Left colon (tissue), 2 donors: ENCODE measurements at places on chromosomes 7 and 10.

GRCh38 chr10:132536241-132536876 is 1.2 kb upstream of the INPP5A start:
- DNase-seq: peak; percentile 56

GRCh38 chr7:34928052-34928451 is 109.2 kb downstream of the DPY19L1 start:
- DNase-seq: no peak

- no peak for DNase-seq
Measured at GRCh38 chr10:79133416-79133815, 64.7 kb downstream of the ZMIZ1 start.

- no peak for DNase-seq
Measured at GRCh38 chr10:125084614-125085257, 75.6 kb downstream of the CTBP2 start.

DNA sequence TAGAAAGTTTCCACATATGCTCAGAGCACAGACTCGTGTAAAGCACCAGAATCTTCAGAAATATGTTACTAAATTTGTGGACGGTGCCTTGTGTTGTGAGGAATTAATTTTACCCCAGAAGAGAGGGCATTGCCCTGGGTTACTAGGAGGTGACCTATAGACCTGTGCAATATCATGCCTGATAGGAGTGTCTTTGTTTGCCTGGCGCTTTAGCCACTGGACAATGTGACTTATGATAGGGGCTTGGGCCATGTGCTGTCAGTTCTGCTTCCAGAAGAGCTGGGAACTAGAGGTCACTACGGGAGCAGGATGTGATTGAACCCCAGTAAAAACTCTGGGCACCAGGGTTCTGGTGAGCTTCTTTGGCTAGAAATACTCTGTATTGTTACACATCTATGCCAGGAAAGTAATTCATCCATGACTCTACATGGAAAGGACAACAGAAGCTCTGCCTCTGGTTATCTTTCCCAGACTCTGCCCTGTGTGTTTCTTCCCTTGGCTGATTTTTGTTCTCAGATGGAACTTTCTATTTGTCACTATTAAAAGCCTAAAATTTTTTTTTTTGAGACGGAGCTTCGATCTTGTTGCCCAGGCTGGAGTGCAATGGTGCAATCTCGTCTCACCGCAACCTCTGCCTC is 75.5 kb downstream of the SIRT1 start:
- DNase-seq: no peak

GRCh38 chr7:26381476-26382353 is 90.1 kb downstream of the SNX10 start:
- no peak for DNase-seq

GRCh38 chr10:75525646-75526045 is 94.2 kb downstream of the LRMDA start:
- DNase-seq: no peak

DNA sequence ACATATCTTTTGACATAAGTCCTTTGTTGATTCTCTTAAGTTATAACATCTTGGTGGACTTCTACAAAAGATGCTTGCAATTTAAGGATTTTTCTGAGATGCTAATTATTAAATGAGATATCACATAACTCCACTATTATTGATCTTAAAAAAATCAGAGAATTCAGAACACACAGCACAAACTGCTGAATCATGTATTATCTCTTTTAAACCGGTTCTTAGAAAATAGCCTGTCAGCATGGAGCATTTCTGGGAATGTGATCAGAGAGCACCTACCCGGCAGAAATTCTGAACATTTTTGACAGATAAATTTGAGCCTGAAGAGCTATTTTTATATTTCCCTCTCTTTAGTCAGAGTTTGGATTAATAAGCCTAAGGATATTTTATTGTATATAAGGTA is 50.2 kb upstream of the PCLO start:
- no peak for DNase-seq

- no peak for DNase-seq
Measured at GRCh38 chr10:91775731-91776130, 22.5 kb upstream of the TNKS2 start.

DNA sequence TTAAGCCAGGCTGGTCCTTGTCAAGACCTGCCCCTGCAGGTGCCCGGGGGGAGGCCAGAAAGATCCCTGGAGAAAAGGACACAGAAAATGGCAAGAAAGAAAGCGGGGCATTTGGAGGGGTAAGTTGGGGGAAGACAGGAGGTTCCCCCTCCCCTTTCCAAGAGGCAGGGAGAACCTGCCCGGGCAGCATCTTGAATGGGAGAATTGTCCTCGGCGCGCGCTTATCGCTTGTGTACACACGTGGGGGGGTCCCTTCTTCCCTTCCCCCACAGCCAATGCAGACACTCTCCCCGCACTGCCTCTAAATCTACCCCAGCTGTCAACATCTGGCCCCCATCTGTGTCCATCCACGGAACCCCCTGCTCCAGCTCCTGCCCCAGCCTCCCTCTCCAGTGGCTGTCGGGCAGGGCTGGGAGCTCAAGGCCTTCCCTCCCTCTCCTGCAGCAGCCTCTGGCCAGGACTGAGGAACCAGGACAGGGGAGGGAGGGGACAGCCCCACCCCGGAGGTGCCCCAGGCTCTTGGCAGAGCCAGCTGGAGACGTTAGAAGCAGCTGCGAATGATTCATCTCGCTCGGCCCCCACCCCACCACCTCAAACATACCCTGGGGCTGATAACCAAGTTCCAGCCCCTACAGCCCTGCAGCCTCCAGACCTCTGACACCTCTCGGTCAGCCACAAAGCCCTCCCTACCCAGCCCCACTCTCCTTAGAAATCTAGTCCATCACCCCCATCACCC is 25.3 kb downstream of the EPHB4 start:
- DNase-seq: peak; percentile 76

DNA sequence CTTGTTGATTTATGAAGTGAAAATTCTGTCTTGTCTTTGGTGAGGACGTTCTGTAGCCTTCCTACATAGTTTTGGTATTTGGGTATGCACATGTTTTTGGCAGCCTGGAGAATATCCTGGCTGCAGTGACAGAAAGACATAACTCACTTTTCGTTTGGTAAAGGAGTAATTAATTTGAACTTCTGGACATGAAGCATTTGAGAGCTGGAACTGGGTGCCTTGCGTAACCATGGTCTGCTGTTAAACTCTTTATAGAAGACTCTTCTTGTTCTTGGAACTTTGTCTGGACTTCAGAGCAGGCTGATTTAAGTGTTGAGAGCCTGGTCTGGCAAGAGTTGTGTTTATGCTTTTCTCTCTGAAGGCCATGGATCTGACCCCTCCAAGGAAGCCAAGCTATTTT is 231.3 kb downstream of the LRMDA start:
- DNase-seq: peak; percentile 56

- no peak for DNase-seq
Measured at GRCh38 chr10:85604136-85604725, 762.4 kb downstream of the GRID1 start.

GRCh38 chr7:159317294-159317693 is 172.6 kb upstream of the VIPR2 start:
- no peak for DNase-seq

- no peak for DNase-seq
Measured at GRCh38 chr7:155284496-155285274, 13.0 kb upstream of the INSIG1 start.

DNA sequence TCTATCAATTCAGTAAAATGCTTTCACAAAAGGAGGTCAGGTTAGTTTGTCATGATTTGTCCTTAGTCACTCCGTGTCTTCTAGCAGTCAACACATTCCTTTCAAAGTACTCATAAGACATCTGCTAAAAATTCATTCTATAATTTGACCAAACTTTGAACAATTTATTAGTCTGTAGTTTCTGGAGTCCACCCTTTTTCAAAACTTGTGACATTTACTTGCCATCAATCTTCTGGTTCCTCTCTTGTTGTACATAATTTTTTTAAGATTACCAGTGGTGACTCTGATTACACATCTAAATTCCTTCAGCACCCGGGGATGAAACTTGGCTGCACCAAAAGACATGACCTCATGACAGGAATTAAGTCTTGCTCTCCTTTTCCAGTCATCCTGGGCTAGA is 130.1 kb downstream of the NEBL start:
- no peak for DNase-seq

DNA sequence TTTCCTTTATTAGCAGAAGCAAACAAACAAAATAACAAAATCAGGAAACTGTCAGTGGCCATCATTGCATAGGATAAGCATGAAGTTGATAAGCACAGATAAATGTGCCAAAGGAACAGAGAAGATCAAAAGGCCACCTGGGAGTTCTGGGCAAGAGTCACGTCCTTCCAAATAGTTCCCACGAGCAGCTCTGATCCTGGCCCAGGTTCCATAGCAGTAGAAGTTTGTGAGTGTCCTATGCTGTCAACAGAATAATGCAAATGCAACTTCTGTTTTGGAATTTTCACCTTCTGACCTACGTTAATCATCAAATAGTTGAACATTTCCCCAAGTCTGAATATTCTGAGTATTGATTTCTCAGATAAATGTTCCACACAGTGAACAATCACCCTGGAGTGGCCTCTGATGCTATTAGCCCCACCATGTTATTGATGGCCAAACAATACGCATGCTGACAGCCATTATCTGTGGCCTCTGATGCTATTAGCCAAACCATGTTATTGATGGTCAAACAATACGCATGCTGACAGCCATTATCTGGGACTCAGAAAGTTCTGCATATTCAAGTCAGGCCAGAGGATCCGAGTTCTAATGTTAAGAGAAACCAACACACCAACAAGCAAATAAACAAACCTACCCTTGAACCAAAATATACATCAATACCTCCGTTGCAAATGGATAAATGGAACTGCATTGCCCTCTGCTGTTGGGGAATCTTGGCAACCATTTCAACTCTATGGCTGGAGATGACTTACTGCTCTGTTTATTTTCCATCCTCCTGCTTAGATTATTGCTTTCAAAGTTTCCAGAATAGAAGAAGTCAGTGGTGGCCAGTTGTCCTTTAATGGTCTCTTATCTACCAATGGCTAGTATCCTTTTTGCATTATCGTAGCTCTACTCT is 63.3 kb downstream of the MRC1 start:
- DNase-seq: no peak

- no peak for DNase-seq
Measured at GRCh38 chr10:24916365-24916764, 36.0 kb downstream of the PRTFDC1 start.

DNA sequence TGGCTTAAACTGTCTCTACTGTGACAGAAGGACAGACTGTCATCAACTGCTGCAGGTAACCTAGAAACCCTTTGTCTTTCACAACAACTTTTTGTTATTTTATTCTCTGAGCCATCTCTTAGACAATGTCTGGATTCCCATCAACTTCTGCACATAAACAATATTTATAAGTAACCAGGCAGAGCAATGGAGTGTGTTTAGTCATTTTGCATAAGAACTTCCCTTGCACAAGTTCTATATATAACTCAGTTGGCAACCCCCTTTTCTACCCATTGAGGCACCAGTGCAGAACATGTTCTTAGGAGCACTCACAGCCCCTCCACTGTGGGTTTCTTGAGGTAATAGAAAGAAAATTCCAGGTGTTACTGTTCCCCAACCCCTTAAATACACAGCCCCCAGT is 65.0 kb upstream of the IL6 start:
- no peak for DNase-seq

DNA sequence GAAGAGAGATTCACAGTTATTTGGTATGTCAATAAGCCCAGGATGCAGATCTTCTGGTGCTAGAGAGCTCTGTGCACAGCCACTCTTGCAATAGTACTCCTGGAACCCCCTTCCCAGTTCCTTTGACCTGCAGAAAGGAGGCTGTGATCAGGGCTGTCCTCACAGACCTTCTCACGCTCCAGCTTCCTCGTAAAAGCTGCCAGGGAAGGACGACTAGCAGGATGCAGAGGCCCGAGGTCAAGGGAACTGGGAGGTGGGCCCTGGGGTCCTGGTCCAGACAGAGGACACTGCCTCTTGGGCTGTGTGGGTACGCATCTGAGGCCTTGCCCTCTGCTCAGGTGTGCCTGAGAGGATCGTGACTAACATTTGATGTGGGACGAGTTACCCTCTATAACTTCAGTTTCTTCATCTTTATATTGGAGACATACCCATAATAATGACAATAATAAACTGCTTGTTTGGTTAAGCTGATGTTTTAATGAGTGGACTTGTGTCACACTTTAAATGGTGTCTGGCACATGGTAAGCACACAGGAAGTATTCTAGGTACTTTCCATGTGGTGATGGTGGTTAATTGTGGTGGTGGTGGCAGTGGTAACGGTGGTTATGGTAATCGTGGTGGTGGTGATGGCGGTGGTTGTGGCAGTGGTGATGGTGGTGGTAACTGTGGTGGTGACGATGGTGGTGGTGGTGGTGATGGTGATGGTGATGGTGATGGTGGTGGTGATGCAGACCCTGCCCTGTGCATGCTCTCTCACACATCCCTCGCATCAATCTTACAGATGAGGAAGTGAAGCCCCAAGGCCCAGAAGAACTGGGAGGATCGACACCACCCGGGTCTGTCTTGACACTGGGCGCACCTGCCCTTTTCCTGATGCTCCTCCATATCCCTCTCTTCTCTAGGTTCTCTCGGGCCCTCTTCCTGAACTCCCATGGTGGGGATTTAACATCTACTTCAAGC is 235.2 kb upstream of the GRB10 start:
- DNase-seq: no peak

- DNase-seq: no peak
Measured at GRCh38 chr7:92880212-92881090, 44.1 kb upstream of the CDK6 start.

GRCh38 chr10:126519185-126519584 is 130.9 kb upstream of the ADAM12 start:
- no peak for DNase-seq

DNA sequence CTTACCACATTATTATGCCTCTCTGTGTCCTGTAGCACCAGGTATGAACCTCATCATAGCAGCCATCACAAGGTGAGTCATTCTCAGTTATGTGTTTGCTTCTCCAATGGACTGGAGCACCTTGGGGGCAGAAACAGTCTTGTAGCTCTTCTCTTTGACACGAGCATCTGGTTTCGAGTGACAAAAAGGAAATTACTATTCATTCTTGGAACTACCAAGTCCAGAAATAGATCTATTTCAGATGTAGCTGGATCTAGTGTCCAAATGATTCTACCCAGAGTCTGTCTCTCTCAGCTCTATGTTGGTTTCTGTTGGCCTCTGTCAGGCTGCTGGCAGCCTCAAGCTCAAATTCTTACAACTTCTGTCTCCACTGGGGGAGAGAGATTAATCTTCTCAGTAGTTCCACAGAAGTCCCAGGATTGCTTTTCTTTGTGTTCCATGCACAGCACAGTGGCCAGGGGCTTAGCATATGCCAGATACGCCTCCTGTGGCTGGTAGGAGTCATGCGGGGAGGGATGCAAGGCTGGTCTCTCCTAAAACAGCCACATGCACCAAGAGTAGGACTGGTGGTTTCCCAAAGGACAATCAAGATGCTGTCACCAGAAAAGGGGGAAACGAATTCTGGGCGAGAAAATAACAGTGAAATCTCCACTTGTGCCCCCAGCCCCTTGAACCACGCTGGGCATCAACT is 37.2 kb upstream of the PAPSS2 start:
- no peak for DNase-seq

- DNase-seq: no peak
Measured at GRCh38 chr7:8357536-8357935, 75.9 kb upstream of the NXPH1 start.

GRCh38 chr7:69540287-69540686 is 58.0 kb upstream of the AUTS2 start:
- no peak for DNase-seq

GRCh38 chr10:125137601-125138438 is 22.5 kb downstream of the CTBP2 start:
- DNase-seq: peak; percentile 86

GRCh38 chr7:40966693-40967092 is 736.2 kb downstream of the INHBA start:
- no peak for DNase-seq

GRCh38 chr7:139775829-139776266 is 1.9 kb downstream of the HIPK2 start:
- peak; percentile 61 for DNase-seq

GRCh38 chr10:80649183-80649582 is 111.5 kb downstream of the SH2D4B start:
- no peak for DNase-seq

GRCh38 chr7:672891-673290 is 53.6 kb upstream of the DNAAF5 start:
- no peak for DNase-seq
